ENCODE measurements at places on chromosomes 6 and 20. TPM values are rescaled to one million over a fixed set of nuclear protein-coding genes. Genes with fewer than 3 reads are reported as not detected.

DNA sequence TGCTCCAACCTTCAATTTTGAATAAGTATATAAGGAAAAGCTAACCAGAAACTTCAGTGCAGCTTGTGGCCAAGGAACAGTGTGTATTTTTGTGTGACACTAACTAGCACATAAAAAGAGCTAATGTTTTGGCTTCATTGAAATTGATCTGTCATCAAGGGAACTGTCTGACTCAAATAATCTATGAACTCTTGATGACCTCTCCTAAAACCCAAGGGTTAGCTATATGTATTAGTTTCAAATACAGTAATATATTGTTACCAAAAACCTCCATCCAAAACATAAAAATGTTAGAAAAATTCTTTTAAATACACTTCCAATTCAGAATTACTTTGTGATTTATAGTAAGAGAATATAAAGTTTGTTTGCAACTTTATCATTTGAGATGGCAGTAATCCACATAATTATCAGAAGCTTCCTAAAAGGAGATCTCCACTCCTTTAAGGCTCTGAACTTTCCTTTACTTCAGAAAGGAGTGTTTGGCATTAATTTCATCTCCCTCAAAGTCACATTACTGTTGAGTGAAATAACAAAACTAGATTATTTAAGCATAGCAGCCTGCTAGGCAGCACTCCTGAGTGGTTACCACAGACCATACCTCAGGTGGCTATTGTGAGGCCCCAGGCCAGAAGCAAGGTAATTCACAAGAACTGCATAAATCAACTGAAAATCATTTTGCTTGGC is 46.3 kb upstream of the HSF2 start:
- no peaks in the 10 kb centered on the region for H3K36me3 ChIP-seq
- no peaks in the 10 kb centered on the region for H3K4me1 ChIP-seq
- H3K27me3 ChIP-seq = no peaks in the 10 kb centered on the region

The SLC13A3 gene
- 2.5 TPM for total RNA-seq

DNA sequence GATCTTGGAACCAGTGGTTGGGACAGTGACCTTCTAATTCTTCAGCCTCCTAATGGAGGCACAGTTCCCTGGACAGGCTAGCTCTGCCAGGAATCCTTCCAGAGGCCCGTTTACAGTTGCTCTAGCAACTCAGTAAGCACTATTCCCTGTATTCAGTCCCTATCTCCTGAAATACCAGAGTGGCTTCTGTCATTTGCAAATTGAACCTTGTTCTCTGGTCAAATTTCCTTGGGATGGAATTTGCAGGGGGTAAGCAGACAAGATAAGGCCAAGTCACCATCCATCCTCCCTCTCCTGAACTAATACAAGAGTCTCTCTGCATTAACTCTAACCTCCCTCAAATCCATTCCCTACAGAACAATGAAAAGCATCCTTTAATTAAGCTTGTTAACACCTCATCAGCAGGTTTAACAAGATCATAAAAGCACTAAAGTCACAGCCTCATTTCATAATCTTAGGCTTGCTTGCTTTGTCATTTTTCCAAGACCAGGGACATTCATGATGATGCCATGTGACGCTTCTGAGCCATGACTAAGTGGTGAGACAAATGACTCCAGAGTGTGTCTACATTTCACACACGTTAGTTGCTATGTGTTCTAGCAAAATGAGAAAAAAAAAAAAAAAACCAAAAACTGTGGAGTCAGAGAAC is 37.1 kb downstream of the SLC22A23 start:
- H3K4me1 ChIP-seq = no peaks in the 10 kb centered on the region
- peaks cover 38% of the 10 kb centered on the region for H3K27me3 ChIP-seq
- H3K27ac ChIP-seq = no peak overlapping the region
- DNase-seq = peak; percentile 76

The GRM1 gene
- total RNA-seq = not detected

GRCh38 chr20:17898548-17898994 is 70.0 kb downstream of the SNX5 start:
- peaks cover 13% of the 10 kb centered on the region for H3K4me1 ChIP-seq
- no peaks in the 10 kb centered on the region for H3K27me3 ChIP-seq
- DNase-seq = peak; percentile 75
- H3K27ac ChIP-seq = no peak overlapping the region

DNA sequence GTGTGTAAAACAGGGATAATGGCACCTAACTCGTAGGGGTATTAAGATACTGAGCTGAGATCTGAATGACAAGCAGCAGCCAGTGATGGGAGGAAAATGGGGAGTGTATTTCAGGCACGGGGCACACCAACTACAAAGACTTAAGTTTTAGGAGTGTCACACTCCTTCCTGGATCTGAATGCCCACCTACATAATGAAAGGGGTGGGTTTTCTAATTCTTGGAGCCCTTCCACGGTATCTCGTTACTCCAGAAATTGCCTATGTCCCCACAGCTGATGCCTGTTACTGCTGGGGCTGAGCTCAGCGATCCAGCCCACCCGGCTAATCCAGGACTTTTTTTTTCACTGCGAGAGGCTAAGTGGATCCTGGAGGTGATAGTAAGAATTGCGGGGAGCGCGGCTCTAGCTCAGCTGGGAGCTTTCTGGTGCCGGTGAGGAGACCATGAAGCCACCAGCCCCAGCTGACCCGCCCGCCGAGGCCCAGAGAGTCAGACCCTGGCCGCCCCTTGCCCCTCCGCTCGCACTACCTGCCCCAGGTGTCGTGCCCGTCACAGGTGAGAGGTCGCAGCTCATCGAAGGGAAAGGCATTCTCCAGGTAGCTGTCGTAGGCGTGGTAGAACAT is 727 bp downstream of the EDEM2 start:
- no peaks in the 10 kb centered on the region for H3K27me3 ChIP-seq
- no peak for DNase-seq
- H3K4me1 ChIP-seq = peaks cover 5% of the 10 kb centered on the region
- peak overlapping the region; percentile 66 for H3K27ac ChIP-seq

- H3K27ac ChIP-seq = no peak overlapping the region
- H3K4me1 ChIP-seq = no peaks in the 10 kb centered on the region
- DNase-seq = no peak
- no peak overlapping the region for H3K4me3 ChIP-seq
- no peaks in the 10 kb centered on the region for H3K36me3 ChIP-seq
- H3K27me3 ChIP-seq = peaks cover 38% of the 10 kb centered on the region
Measured at GRCh38 chr20:24693466-24694156, 224.2 kb downstream of the SYNDIG1 start.

DNA sequence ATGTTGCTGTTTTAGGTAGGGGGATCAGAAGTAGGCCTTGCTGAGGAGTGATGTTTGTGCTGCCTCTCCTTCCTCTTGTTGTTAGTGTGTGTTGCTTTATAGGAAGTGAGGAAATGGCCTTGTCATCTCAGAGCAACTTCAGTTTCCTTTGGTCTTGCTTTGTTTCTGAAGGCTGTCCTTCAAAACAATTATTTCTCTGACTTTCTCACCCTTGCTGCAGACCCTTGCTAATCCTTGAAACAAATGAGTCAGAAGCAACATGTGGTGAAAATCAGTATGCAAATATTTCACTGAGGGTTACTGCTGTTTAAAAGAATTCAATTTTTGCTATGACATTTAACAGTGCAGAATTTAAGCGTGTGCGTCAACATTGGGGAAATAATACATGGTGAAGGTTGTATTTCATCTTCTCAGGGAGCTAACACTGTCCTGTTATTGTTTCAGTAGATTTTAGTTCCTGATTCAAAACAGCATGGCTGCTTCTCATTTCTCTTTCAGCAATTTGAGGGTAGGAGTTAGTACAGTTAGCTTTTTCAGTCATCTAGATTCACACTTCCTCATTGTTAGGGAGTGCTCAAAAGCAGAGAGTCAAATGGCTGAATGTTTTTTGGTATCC is 13.8 kb downstream of the RNF144B start:
- H3K4me1 ChIP-seq = peaks cover 6% of the 10 kb centered on the region
- no peak overlapping the region for H3K27ac ChIP-seq
- H3K36me3 ChIP-seq = no peaks in the 10 kb centered on the region
- peak; percentile 40 for DNase-seq
- no peak overlapping the region for H3K4me3 ChIP-seq

DNA sequence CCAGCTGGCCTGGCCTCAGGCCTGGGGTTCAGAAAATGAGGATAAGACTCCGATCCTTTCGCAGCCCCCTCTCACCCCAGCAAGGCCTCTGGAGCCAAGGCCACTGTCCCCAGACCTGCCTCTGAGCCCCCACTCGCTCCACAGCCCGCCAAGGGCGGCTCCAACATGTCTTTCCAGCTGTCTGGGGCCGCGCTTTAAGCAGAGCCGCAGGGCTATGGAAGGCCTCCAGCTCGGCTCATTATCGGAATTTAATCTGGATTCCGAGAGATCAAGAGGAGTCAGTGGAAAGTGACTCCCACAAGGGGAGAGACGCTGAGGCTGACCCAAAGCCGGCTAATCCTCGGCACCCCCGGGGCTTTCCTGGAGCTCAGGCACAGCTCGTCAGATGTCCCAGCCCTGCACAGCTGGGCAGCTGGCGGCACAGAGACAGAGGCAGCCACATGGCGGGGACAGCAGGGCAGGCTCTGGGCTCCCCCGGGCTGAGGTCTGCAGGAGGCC is 41.8 kb downstream of the BMP7 start:
- DNase-seq = no peak
- no peak overlapping the region for H3K27ac ChIP-seq
- H3K4me1 ChIP-seq = no peaks in the 10 kb centered on the region
- no peaks in the 10 kb centered on the region for H3K36me3 ChIP-seq
- no peak overlapping the region for H3K4me3 ChIP-seq
- H3K27me3 ChIP-seq = no peaks in the 10 kb centered on the region

DNA sequence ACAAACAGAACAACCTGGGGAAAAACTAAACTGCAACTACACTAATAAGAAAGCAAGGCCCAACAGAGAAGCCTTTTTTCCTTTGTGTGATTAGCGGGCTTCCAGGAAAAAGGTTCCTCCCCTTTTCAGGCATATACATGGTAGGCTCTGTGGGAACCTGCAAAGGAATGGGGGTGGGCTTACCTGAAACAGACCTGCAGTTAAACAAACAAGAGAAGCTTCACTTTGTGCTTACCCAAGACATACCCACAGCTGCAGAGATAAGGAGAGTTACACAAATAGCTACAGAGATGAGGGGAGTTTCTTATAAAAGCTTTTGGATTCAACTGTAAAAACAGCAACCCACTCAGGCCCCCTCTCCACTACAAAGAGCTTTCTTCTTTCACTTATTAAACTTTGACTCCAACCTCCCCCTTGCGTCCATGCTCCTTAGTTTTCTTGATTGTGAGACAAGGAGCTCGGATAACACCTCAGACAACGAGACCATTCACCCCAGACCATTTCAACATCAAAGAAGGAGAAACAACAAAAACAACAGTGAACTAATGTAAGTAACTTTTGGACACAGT is 30.9 kb downstream of the RNF146 start:
- H3K27me3 ChIP-seq = no peaks in the 10 kb centered on the region
- no peak overlapping the region for H3K4me3 ChIP-seq
- H3K36me3 ChIP-seq = peaks cover 4% of the 10 kb centered on the region
- H3K4me1 ChIP-seq = no peaks in the 10 kb centered on the region
- no peak overlapping the region for H3K27ac ChIP-seq

The CPXM1 gene
- 0.83 TPM for total RNA-seq

- DNase-seq = peak; percentile 56
- peaks cover 4% of the 10 kb centered on the region for H3K4me1 ChIP-seq
- no peaks in the 10 kb centered on the region for H3K27me3 ChIP-seq
- H3K36me3 ChIP-seq = no peaks in the 10 kb centered on the region
- H3K27ac ChIP-seq = peak overlapping the region; percentile 74
Measured at GRCh38 chr6:113565306-113565705, 291.8 kb upstream of the MARCKS start.

The CCM2L gene
- not detected for total RNA-seq

DNA sequence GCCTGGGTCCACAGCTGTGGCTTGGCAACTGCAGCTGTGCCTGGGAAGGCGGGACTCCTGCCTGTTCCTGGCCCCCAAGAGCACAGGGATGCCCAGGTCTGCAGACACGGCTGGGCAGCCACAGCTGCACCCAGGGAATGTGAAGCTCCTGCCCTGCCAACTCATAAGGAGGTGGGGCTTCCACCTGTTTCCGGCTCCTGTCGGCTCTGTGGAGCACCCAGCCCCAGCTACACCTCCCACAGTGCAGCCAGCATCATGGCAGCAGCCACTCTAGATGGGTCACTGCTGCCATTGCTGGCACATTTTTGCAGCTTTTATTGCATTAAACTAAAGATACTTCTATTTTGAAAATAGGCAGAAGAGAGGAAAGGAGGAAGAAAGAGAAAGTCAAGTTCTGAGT is 207.9 kb downstream of the SAMD5 start:
- H3K27ac ChIP-seq = no peak overlapping the region
- no peaks in the 10 kb centered on the region for H3K27me3 ChIP-seq
- H3K4me3 ChIP-seq = no peak overlapping the region
- H3K4me1 ChIP-seq = no peaks in the 10 kb centered on the region
- H3K36me3 ChIP-seq = no peaks in the 10 kb centered on the region

The PHF10 gene
- 12.2 TPM for total RNA-seq

- no peak overlapping the region for H3K27ac ChIP-seq
- DNase-seq = no peak
- no peak overlapping the region for H3K4me3 ChIP-seq
- no peaks in the 10 kb centered on the region for H3K27me3 ChIP-seq
- H3K4me1 ChIP-seq = peaks cover 23% of the 10 kb centered on the region
Measured at GRCh38 chr6:41712651-41713103, 22.7 kb downstream of the TFEB start.
